NCI-H69 (cell line): ENCODE measurements at places on chromosomes 6 and 20.

GRCh38 chr6:135675026-135675425 lies 176.5 kb upstream of the PDE7B start:
- no peak for DNase-seq

GRCh38 chr6:99606656-99607415 lies at the start of gene PRDM13:
TSS of gene PRDM13 (plus strand) at chr6:99606833. CDS start at chr6:99607035, 202 bp downstream.
- DNase-seq: peak; percentile 19

DNA sequence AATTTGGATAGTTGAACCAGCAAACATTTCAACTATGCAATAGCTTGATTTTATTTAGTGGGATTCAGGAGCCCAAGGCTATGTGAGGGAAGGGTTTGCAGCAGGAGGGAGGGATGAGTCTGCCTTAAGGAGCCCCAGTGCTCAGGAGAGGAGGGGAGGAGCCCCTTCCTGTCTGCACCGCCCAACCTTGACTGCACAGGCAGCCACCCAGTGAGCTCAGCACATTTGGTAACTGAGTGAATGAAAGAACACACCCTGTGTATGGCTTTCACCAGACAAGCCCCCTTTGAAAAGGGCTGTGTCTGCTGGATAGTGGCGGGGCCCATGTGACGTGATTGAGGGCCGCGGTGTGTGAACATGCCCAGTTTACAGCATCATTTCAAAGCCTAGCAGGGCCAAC lies 17.0 kb downstream of the DACT2 start:
- DNase-seq: no peak

DNA sequence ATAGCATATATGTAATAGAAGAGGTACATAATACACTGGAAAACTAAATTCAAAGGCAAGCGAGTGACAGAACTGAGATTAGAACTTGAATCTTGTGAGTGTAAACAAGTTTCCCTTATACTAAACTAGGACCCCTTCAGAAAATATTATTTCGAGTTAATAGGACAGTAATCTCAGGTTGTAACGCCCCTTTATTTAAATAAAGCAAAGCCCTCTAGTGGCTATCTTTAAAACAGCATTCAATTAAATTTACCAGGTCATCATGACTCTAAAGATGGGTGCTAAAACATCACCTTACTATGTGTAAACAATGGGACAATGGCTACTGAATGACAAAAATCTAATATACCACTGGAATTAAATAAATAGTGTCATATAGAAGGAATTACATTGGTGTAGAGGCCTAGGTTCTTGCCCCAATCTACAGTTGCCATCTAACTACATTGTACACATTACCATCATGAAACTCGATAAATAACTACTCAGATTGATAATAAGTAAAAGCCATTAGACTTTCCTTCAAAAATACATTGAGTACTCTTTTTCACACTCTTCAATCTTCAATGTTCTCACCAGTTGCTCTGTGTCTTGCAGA lies 255.4 kb upstream of the IRAK1BP1 start:
- peak; percentile 42 for DNase-seq

DNA sequence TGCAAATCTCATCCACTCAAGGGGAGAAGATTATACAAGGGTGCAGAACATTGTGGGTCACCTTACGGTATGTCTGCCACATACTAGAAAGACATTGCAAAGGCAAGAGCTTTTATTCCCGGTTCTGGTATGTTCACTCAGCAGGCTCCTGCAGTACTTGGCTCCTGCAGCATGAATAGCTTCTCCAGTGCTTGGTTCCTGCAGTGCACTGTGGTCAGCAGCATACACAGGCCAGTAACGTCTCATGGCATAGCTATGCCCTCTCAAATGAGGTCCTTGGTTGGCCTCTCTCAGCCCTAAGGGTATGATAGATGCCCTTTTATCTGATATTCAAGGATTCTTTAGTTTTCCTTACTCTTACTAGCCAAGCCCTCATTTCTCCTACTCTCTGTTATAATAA lies 12.6 kb downstream of the TCP11 start:
- no peak for DNase-seq

DNA sequence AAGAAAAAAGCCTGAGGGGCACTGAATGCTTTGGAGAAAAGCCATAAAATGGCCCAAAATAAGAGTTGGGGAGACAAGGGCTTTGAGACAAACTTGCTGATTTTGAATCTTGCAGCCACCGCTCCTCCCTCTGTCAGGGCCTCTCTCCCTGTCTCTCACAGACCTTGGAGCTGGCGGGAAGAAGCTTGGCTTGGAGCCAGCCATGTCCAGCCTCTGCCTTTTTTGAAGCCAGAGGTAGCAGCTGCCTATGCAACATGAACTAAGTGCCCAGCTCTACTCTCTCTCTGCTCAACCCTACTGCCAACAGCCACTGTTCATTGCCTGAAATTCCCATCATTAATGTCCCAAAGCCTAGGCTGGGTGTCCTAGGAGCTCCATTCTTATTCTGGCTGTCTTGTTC lies 63.7 kb upstream of the CTNNBL1 start:
- DNase-seq: peak; percentile 74

DNA sequence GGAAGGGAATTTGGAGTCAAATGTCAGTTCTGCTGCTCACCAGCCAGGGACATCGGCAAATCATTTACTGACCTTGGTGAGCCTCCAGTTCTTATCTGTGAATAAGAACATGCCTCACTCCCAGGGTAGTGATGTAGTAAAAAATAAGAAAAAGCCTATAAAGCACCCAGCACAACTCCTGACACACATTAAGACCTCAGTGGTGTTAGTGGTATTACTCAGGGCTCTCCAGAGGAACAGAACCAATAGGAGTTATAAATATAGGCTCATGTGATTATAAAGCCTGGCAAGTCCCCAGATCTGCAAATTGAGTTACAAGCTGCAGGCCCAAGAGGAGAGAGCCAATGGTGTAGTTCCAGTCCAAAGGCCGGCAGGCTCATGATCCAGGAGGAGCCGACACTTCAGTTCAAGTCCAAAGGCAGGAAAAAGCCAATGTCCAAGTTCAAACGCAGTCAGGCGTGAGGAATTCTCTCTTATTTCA lies 71.3 kb upstream of the EYA2 start:
- DNase-seq: no peak

DNA sequence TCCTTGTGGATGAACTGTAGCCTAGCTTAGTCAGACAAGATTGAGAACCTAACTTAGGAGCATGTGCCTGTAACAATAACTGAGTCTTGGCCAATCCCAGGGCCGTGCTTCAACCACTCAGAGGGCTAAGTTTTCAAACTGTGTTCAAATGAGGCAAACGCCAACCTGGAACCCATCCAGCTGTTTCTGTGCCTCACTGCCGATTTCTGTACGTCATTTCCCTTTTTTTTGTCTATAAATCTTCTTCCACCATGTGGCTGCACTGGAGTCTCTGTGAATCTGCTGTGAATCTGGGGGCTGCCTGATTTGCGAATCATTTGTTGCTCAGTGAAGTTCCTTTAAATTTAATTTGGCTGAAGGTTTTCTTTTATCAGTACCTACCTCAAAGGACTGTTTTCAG lies 115.0 kb upstream of the CHD6 start:
- DNase-seq: no peak

DNA sequence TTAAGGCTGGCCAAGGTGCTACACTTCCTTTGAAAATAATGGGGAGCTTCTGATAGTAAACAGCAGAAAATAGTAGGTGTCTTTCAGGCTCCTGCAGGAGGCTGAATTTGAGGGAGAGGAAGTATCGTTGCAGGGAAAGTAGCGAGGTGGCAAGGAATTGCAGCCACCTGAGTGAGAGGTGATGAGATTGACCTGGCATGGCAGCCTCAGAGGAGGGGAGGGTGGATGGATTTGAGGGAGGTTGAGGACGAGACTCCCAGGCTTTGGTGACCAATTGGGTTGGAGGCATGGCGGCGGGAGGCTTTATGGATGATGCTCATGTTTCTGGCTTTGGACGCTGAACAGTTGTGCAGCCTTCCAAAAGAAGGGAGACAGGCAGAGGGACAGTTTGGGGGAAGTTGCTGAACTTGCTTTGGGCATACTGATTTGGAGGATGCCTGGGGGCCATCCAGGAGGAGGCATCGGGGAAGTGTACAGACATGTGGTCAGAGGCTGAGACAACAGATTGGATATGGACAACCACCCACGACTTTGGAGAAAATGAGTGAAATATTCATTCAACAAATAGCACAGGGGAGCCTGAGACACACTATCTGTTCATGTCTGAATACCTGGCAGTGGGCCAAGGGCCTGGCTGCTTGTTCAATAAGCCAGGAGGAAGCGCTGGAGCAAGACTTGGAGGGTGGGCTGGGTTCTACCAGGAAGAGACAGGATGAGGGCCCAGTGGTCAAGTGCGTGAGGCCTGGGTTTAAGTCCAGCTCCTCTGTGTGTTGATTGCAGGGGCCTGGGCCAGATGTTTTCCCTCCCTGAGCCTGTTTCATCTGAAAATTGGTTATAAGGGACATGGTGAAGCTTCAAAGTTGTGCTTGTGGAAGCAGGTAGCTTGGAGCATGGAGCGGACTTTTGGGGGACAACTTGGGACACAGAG lies 113.2 kb downstream of the CEBPB start:
- peak; percentile 76 for DNase-seq

GRCh38 chr6:46333481-46333880 lies 157.8 kb downstream of the RCAN2 start:
- DNase-seq: no peak

GRCh38 chr20:17953935-17954334 lies 14.7 kb downstream of the SNX5 start:
- no peak for DNase-seq
